ENCODE measurements at places on chromosomes 6 and 20.
A peak's percentile ranks its signal among the peaks of the same experiment; 100 is the strongest.

DNA sequence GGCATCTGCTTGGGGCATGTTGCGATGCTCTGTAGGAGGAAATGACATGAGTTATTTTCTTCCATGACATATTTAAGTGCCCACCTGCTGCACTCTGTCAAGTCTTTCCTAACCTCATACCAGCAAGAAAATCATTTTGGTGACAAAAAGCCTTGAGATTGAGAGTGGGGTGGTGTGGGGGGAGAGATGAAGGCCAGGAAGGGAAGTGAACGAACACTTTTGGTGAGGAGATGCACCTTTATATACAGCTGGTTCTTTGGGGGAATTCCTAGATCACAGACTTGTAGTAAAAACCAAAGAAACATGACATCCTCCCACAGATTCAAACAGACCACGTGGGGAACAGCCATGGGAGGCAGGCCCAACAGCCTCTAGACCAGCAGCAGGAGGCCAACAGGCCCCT, 26.1 kb downstream of the NCOA5 start:
- DNase-seq: peak; percentile 34

DNA sequence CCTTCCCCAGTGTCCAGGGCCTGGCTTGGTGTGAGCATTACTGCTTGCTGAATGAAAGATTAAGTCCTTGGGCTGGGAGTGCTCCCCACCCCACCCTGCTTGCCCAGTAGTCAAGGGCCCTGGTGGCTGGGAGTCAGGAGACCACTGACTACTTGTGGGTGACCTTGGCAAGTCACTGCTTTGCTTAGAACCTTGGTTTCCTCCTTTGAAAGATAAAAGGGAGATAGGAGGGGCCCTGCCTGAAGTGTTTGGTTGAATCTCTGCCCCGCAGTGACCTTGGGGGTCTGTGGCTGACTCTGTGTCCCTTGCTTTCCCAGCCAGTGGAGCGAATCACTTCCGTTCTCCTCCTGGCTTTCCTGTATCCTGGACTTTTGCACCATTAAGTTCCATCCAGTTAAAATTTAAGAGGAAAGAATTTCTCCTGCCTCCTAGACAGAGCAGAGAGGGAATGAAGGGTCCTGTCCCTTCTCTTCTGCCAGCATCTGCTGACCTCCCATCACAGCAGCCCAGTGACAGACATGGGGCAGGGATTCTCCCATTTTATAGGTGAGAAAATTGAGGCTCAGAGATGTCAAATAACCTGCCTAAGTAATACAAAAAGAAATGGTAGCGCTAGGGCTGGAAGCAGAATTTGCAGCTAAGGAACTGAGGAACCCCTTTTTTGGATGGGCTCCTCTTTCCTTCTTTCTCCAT, 3.5 kb upstream of the EPB41L1 start:
- no peak for DNase-seq

DNA sequence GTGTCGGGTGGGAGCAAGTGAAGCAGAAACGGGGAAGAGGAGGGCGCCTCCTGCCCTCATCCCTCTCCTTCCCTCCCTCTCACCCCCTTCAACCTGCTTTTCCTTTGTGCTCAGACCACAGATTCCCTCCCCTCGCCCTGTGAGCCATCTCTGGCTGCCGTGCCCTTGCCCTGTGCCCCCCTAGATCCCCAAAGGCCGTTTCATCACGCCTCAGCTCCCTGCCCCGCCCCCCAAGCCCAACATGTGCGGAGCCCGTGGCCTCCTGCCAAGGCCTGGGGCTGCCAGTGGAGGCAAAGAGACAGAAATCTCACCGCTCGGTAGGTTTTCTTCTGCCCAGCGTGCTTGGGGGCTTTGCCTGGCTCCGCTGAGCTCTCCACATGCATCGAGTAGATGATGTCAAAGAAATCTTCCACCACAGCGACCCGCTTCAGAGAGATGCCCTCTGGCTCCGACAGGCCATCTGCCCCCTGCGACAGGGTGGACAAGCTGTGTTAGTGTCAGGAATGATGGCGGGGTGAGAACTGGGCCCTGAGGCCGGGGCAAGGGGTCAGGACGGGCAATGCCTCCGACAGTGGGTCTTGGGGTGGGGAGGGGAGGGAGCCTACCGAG, 57.6 kb downstream of the NOL4L start:
- DNase-seq: no peak

GRCh38 chr6:130697271-130697994, 129.8 kb upstream of the SMLR1 start:
- DNase-seq: no peak

GRCh38 chr20:8542110-8542486, 410.0 kb downstream of the PLCB1 start:
- no peak for DNase-seq

Data from GM12864 (cell line).